ENCODE measurements at places on chromosomes 2 and 18.

DNA sequence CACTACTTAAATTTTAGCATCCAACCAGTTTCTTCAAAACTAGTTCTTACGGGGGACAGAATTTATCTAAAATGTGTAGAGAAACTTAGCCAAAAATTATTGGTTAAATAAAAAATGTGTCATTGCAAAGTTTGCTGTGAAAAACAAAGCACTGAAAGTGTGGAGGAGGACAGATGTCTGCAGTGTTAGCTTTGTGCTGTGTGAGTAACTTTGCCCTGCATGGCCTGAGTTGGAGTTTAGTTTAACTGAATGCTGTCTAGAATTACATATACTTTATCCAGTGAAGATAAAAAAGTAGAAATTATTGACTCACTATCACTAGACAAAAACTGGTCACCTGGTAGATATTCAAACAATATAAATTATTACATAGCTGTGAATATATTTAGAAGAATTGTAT, 1225.2 kb upstream of the CELF4 start:
- DNase-seq, result no peak

DNA sequence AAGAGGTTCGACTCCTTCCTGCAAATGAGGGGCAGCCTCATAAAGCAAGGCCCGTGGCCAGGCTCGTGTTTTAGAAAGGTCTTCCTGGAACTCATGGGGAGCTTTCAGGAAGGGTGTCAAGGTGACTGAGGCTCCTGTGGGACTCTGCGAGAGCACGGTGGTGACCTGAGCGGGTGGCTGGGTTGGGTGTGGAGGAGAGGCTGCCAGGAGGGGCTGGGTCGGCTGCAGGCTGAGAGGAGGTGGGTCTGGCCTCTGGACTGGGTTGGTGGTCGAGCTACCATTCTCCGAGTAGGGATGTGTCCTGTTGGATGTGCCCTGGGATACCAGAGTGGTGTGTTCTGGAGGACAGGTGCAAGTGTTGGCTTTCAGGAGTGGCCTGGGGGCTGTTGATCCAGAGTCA, 86.4 kb downstream of the DGKD start:
- DNase-seq, result no peak

- DNase-seq, result no peak
These were observed 79.7 kb downstream of the CCBE1 start for GRCh38 chr18:59617468-59617932.

GRCh38 chr2:83221258-83221657, 1237.8 kb downstream of the SUCLG1 start:
- no peak for DNase-seq

- DNase-seq, result no peak
These were observed 57.5 kb downstream of the MYL12B start for GRCh38 chr18:3319399-3319798.

DNA sequence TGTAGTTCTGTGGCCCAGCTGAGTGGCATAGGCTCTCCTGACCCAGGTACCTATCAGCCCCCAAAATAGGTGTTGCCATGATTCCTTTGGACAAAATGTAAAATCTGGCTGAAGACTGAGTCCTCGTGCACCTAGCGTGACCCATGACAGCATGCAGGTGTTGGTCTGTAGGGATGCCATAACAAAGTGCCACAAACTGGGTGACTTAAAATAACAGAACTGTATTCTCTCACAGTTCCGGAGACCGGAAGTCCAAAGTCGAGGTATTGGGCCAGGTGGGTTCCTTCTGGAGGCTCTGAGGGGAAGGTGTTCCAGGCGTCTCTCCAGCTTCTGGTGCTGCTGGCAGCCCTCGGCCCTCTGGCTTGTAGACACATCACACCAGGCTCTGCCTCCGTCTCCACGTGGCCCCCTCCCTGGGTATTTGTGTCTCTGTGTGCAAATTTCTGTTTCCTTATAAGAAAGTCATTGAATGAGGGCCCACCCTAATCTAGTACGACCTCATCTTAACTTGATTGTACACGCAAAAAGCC, 34.5 kb downstream of the LRRFIP1 start:
- DNase-seq, result no peak

DNA sequence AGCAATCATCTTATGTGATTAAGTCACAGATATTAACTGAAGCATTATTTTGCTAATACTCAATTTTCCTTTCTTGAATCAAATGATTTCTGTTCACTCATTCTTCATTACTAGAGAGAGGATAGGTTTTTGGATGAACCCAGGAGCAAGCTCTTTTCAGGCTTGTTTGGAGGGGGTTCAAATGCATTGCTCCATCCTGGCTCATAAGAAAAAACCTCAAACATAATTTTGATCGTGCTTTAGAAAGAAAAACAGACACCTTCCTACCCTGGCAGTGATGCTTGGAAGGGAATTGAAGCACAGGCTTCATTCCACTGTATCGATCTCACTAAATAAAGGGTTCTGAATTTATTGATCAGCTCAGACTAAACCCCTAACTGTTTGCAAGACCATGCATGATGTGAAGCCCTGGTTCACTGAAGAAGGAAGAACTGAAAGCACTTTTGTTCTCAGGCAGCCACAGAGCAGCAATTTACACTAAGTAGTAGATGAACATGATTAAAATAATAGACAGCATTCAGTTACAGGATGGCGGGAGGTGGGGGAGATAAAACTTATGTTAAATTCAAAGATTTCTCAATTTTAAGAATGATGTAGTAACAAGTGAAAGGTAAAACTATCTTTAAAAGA, 53.4 kb downstream of the CDH2 start:
- DNase-seq, result no peak

GRCh38 chr2:161232571-161232970, 72.3 kb downstream of the TANK start:
- DNase-seq, result no peak

DNA sequence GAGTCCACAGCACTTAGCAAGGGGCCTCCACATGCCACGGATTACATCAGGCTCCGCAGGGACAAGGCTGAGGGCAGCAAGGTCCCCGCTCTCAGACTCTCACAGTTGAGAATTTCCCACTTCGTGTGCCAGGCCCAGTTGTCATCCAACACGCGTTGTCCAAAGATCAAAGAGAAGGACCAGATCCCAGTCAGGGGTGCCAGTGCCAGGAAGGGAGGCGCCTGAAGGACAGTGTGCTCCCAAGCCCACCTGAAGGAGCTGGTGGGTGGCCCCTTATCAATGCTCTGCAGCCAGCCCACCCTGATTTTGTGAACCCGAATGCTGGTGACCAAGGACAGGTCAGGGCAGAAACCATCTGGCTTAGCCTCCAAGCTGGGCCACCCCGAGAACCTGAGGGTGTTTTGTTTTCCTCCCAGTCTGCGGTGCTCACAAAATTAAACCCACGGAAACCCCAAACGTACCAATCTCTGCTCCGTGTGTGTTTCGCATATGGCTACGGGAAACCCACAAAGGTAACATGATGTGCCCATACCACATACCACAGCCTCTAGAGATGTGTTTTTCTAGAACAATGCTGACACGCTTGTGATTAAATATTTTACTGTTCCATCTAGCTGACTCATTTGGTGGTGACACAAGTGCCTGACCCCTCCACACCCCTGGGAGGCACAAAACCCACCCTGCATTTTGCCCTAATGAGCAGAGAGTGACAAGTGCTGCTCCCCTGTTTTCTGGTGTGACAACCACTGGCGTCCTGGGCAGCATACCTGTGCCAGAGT, 24.5 kb downstream of the CRACDL start:
- no peak for DNase-seq

DNA sequence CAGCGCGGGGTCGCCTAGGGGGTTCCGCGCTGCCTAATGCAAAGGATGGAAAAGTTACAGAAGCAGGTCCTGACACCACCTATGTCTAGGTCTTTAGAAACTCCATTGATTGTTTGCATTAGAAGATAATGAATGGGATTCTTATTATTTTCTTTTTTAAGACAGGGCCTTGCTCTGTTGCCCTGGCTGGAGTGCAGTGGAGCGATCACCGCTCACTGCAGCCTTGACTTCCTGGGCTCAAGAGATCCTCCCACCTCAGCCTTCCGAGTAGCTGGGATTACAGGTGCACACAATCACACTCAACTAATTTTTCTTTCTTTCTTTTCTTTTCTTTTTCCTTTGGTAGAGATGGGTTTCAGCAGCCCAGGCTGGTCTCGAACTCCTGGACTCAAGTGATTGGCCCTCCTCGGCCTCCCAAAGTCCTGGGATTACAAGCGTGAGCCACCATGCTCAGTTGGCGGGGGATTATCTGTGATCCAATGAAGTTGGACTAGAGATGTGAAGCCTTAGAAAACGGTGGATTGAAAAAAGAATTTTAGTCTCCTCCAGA, 761 bp upstream of the IDH1 start:
- DNase-seq, result no peak

All from GM04503 (cell line).